ENCODE measurements at places on chromosomes 5 and 9. TPM values are rescaled to one million over a fixed set of nuclear protein-coding genes. Genes with fewer than 3 reads are reported as not detected.

The C9orf50 gene
- total RNA-seq: not detected

The OBP2B gene
- not detected for total RNA-seq

GRCh38 chr5:115168829-115169486 is 750 bp downstream of the TRIM36 start:
- DNase-seq: no peak
- no peaks in the 10 kb centered on the region for H3K36me3 ChIP-seq
- H3K27me3 ChIP-seq: peaks cover 36% of the 10 kb centered on the region
- no peak overlapping the region for H3K27ac ChIP-seq

- DNase-seq: no peak
- no peak overlapping the region for H3K27ac ChIP-seq
- H3K4me3 ChIP-seq: no peak overlapping the region
- peaks cover 4% of the 10 kb centered on the region for H3K27me3 ChIP-seq
Observed at GRCh38 chr5:112682621-112683061, 55.0 kb upstream of the APC start.

GRCh38 chr9:22265038-22265437 is 181.6 kb upstream of the DMRTA1 start:
- no peak for DNase-seq
- H3K27me3 ChIP-seq: no peaks in the 10 kb centered on the region
- H3K27ac ChIP-seq: no peak overlapping the region

GRCh38 chr9:34328500-34328986 is 525 bp downstream of the KIF24 start:
- no peak for DNase-seq
- no peaks in the 10 kb centered on the region for H3K36me3 ChIP-seq
- no peaks in the 10 kb centered on the region for H3K27me3 ChIP-seq
- H3K4me1 ChIP-seq: peaks cover 17% of the 10 kb centered on the region

The WDR36 gene
- total RNA-seq: 27.6 TPM

DNA sequence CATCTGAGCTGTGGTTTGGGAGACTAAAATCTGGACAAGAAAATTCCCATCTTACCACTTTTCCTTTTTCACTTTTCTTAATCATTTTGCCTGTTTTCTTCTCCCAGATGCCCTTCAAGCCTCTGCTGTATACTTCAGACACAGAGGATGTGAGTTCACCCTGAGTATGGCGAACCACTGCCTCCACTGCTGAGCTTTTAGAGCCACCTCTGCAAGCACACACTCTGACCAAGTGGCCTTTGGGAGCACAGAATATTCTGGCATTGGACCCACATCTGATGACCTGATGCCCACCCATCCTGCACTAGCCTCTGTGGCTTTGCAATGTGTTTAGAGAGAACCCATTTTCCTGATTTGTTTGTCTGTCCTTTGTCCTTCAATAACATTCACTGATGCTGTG is 32.5 kb downstream of the TERT start:
- H3K27me3 ChIP-seq: no peaks in the 10 kb centered on the region
- H3K27ac ChIP-seq: no peak overlapping the region
- no peaks in the 10 kb centered on the region for H3K4me1 ChIP-seq
- DNase-seq: no peak
- no peak overlapping the region for H3K4me3 ChIP-seq

DNA sequence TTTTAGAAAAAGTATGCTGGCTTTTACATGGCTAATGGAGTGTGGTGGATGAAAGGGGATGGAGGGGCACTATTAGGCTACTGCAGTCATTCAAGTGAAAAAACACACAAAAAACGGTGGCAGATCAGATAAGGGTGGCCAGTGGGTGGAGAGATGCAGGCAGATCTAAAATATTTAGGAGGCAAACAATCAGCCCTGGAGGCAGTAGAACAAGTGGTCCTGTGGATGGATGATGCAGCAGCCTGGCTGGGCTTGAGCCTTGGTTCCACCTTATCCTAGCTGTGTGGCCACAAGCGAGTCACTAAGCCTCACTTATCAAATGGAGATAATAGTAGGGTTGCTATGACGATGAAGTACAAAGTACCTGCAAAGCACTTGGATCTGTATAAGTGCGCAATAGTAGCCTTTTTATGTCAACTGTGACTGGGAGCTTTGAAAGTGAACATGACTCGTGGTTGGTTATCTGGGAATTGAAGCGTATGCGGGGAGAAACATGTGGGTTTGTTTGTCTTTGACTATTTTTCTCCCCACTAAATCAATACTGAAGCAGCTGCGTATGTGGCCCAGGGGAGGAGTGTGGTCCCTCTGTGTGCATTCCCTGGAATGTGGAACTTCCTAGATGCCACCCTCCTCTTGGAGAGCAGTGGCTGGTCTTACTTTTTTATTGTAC is 20.2 kb downstream of the NSG2 start:
- no peak overlapping the region for H3K27ac ChIP-seq
- no peak for DNase-seq
- no peaks in the 10 kb centered on the region for H3K27me3 ChIP-seq

The SV2C gene
- not detected for total RNA-seq

DNA sequence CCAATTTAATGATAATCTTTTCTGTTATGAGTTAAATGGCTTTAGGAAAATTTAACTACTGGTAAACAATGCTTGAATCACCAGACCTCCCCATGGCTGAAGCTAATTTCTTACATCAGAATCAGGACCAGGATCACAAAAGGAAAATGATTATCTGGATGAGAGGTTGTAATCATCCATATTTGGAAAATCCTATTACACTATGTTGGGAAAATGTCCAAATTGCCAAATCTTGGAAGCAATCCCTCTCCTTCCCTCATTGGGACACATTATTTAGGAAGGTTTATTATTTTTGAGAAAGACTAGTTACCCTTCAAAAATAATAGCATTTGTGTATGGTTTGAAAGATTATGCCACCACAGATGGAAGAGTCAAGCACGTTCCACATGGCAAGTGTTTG is 130.7 kb upstream of the MINAR2 start:
- no peak overlapping the region for H3K4me3 ChIP-seq
- H3K4me1 ChIP-seq: no peaks in the 10 kb centered on the region
- H3K27me3 ChIP-seq: no peaks in the 10 kb centered on the region
- no peak overlapping the region for H3K27ac ChIP-seq
- H3K36me3 ChIP-seq: no peaks in the 10 kb centered on the region
- DNase-seq: no peak

DNA sequence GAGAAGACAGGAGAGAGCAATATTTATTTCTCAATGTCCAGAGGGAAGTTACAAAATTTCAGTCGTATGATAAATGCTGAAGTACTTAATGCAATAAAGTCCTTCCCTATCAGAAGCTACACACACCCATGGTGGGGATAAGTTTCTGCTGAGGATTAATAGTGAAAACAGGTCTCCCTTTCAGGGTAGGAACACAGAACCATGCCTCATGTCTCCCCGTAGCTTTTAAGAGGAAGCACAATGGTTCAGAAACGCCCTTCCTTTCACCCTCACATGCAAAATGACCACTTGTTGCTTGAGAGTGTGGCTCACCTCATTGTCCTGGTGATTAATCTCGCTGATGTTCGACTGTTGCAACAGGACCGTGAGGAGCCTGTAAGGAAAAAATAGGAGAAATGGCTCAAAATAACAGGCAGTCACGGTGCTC is 73.6 kb downstream of the ANKRD55 start:
- H3K27me3 ChIP-seq: no peaks in the 10 kb centered on the region
- peak overlapping the region; percentile 22 for H3K4me3 ChIP-seq
- H3K4me1 ChIP-seq: peaks cover 57% of the 10 kb centered on the region
- no peak for DNase-seq
- H3K36me3 ChIP-seq: no peaks in the 10 kb centered on the region

DNA sequence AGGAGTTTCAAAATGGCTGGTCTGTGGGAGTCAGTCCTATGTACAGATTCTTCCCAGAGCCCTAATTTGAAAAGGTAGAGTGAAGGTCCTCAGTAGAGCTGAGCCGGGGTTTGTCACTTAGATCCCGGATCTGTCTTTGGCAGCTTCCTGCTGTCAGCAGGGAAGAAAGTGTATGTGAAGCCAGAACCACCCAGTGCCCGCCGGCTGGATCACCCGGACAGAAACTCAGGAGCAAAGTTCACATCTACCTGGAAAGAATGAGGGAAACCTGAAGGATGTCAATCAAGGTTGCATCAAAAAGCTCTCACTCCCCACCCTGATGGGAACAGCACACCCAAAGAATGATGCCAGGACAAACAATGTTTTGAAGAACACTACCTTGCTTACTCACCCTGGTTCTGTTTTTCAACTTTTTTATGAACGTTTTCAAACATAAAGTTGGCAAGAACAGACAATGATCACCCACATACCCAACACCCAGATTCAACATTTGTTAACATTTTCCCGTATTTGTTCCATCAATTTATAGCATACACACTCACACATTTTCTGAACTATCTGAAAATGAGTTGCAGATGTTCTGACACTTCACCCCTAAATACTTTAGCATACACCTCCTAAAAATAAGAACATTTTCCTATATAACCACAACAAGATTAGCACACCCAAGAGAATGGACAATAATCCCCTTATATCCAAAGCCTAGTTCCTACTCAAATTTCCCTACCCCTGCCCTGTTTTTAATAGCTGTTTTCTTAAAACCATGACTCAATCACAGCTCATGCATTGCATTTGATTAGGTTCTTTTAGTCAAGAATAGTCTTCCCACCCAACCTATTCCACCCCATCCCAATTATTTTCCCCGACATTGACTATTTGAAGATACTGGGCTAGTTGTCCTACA is 133.9 kb downstream of the LHFPL2 start:
- H3K27ac ChIP-seq: no peak overlapping the region
- H3K4me3 ChIP-seq: no peak overlapping the region
- peaks cover 3% of the 10 kb centered on the region for H3K4me1 ChIP-seq
- no peaks in the 10 kb centered on the region for H3K27me3 ChIP-seq
- no peaks in the 10 kb centered on the region for H3K36me3 ChIP-seq
- DNase-seq: no peak
